ENCODE measurements at places on chromosomes 7 and 10. TPM values are rescaled to one million over a fixed set of nuclear protein-coding genes. Genes with fewer than 3 reads are reported as not detected.
A peak's percentile ranks its signal among the peaks of the same experiment; 100 is the strongest.

The TRPV6 gene
- total RNA-seq, result 0.07 TPM

The SLC16A12 gene
- total RNA-seq, result not detected

The CYP3A4 gene
- total RNA-seq, result not detected

The KCP gene
- 11.7 TPM for total RNA-seq

The GIMAP4 gene
- total RNA-seq, result not detected

The RAPGEF5 gene
- total RNA-seq, result 81.6 TPM

The DNAJC12 gene
- 72.8 TPM for total RNA-seq

The STEAP4 gene
- not detected for total RNA-seq

GRCh38 chr7:123918309-123918708 lies 6.7 kb upstream of the SPAM1 start:
- DNase-seq, result no peak
- no peak overlapping the region for H3K4me3 ChIP-seq
- H3K4me1 ChIP-seq, result no peaks in the 10 kb centered on the region
- H3K36me3 ChIP-seq, result no peaks in the 10 kb centered on the region
- no peak overlapping the region for H3K27ac ChIP-seq
- no peaks in the 10 kb centered on the region for H3K27me3 ChIP-seq

- H3K4me1 ChIP-seq, result no peaks in the 10 kb centered on the region
- H3K4me3 ChIP-seq, result no peak overlapping the region
- H3K27ac ChIP-seq, result no peak overlapping the region
- DNase-seq, result peak; percentile 88
These were observed 33.7 kb downstream of the NRBF2 start for GRCh38 chr10:63166742-63167258.

GRCh38 chr10:17506390-17506789 lies 52.0 kb upstream of the ST8SIA6 start:
- H3K4me3 ChIP-seq, result no peak overlapping the region
- H3K4me1 ChIP-seq, result no peaks in the 10 kb centered on the region
- DNase-seq, result no peak
- no peaks in the 10 kb centered on the region for H3K27me3 ChIP-seq

DNA sequence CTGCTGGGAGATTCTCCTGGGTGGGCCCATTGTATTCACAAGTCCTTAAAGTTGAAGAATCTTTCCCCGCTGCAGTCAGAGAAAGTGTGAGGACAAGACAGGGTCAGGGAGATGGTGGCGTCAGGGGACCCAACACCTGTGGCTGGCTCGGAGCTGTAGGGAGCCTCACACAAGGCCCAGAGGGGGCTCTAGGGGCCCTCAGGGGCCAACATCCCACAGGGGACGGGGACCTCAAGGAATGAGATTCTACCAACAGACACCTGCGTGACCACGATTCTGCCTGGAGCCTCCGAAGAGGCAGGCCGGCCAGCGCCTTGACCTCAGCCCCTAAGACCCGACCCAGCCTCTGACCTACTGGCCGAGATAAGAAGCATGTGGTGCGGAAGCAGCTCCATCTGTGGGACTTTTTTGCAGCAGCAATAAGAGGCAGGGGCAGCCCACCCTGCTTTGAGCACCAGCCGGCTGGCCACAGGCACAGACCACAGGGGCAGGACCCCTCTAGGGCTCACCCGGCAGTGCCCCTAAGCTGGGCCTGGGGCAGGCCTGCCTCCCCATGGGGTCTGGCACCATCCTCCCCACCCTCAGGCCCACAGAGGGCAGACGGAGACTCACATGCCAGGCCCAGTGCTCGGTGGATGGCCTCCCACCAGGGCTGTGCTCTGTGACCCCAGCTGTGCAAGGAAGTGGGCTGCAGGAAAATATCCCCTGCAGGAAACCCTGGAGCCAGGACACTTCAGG lies 13.2 kb downstream of the RASGEF1A start:
- H3K27me3 ChIP-seq, result no peaks in the 10 kb centered on the region
- H3K4me3 ChIP-seq, result no peak overlapping the region
- H3K4me1 ChIP-seq, result peaks cover 1% of the 10 kb centered on the region
- no peak overlapping the region for H3K27ac ChIP-seq

DNA sequence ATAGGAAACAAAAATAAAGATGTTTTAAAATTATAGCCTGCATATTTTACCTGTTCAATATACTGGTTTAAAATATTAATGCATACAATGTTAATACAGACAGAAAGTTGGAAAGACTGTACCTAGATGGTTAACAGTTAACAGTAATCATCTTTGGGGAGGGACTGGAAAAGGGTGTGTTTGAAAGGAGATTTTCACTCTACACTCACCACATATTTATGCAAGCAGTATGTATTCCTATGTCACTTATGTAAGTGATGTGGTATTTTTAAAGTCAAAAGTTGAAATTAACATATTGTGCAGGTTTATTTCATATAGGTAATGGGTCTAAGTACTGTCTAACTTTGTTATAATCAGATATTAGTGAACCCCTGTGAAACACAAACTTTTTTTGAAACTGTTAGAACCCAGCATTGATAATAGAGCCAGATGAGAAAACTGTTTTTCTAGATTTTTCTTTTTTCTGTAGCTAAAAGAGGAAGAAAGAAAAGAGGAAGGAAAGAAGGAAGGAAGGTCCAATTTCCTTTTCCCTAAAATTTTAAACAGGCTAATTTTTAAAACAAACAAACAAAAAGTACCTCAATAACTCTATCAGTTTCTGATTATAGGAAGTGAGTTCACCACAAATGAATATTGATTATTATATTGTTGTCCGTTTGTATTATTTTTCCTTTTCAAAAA lies 9.0 kb upstream of the STARD3NL start:
- H3K36me3 ChIP-seq, result no peaks in the 10 kb centered on the region
- peaks cover 5% of the 10 kb centered on the region for H3K4me1 ChIP-seq
- H3K4me3 ChIP-seq, result no peak overlapping the region

DNA sequence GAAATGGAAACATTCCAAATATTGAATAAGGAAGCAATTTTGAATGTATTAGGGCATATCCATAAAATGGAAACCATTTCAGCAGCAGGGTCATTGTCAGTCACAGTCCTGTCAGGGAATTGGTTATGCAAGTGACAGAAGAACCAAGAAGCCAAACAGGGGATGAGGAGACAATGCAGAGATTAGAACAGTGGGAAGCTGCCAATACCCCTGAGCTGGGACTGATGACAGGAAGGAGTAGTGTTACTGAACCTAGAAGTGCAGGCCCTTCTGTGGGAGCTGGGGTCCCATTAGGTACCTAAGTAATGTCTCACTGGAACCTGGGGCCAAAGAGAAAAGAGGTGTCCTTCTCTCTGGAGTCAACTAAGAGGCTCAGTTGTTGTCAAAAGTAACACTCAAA lies 37.6 kb upstream of the NPSR1 start:
- no peaks in the 10 kb centered on the region for H3K4me1 ChIP-seq
- no peak overlapping the region for H3K4me3 ChIP-seq
- H3K27me3 ChIP-seq, result no peaks in the 10 kb centered on the region

GRCh38 chr10:114441107-114441506 lies 36.8 kb upstream of the AFAP1L2 start:
- H3K27ac ChIP-seq, result no peak overlapping the region
- H3K4me1 ChIP-seq, result no peaks in the 10 kb centered on the region
- H3K4me3 ChIP-seq, result no peak overlapping the region
- H3K36me3 ChIP-seq, result peaks cover 75% of the 10 kb centered on the region
- no peak for DNase-seq

- no peak overlapping the region for H3K4me3 ChIP-seq
- H3K36me3 ChIP-seq, result no peaks in the 10 kb centered on the region
- DNase-seq, result no peak
- no peaks in the 10 kb centered on the region for H3K27me3 ChIP-seq
These were observed 1120.0 kb downstream of the SORCS1 start for GRCh38 chr10:106044503-106044902.

- H3K36me3 ChIP-seq, result no peaks in the 10 kb centered on the region
- no peaks in the 10 kb centered on the region for H3K4me1 ChIP-seq
- H3K4me3 ChIP-seq, result no peak overlapping the region
These were observed 4.5 kb downstream of the AKR1E2 start for GRCh38 chr10:4830551-4830950.

DNA sequence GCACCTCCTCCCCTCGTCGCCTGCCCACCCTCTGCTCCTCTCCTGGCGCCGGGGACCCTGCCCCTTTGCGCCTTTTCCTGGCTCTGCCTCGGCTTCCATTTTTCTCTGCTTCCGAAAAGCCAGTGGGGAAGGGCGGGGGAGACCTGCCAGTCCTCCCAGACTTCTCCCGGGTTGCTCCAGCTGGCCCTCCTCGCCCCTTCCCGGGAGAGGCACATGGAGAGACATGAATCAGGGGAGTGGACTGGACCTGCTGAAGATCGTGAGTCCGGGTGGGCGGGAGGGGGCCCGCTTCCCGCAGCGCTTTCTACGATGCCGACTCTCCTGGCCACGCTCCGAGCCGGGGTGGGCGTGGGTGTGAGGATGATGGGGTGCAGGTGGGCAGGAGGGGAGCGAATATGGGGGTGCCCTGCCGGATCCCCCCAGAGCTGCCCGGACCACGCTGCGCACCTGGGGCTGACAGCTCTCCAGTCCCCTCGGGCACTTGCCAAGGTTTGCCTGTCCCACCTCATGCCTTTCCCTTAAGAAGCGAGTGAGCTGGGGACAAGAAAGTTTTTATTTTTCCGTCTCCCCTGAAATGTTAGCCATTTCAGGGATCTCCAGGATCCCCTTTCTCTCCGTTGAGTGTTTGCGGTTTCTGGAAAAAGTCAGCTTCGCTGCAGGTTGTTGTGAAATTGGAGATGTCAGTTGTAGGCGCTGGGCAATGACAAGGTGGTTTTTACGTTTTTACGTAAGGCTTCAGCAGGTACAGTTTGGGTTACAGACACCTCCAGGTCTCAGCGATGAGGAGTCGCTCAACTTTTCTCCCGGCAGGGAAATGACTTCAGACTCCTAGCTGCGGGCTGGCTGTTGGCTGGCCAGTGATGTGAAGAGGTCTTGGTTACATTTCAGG lies 977 bp downstream of the CACNB2 start:
- H3K36me3 ChIP-seq, result no peaks in the 10 kb centered on the region
- H3K4me1 ChIP-seq, result no peaks in the 10 kb centered on the region
- no peak overlapping the region for H3K4me3 ChIP-seq
- no peaks in the 10 kb centered on the region for H3K27me3 ChIP-seq

Data from Karpas-422 (cell line).